ENCODE measurements at places on chromosomes 13 and 19. TPM values are rescaled to one million over a fixed set of nuclear protein-coding genes. Genes with fewer than 3 reads are reported as not detected.
A peak's percentile ranks its signal among the peaks of the same experiment; 100 is the strongest.

DNA sequence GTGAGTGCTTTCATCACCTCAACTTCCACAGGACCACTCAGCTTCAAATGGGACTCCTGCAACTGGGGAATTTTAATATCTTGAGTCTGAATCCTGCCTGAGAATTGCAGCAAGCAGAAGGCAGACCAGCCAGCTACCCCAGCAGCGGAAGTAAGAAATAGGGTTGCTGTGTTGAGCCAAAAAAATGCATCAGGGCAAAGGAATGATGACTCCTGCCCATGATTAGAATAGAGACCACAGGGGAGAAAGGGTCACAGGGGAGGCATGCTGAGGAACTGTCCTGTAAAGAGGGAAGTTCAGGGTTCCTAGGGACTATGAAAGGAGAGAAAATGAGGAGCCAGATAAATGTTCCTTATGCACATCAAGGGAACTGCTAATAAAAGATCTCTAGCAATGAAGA, 370.2 kb downstream of the KCTD12 start:
- no peak for DNase-seq

DNA sequence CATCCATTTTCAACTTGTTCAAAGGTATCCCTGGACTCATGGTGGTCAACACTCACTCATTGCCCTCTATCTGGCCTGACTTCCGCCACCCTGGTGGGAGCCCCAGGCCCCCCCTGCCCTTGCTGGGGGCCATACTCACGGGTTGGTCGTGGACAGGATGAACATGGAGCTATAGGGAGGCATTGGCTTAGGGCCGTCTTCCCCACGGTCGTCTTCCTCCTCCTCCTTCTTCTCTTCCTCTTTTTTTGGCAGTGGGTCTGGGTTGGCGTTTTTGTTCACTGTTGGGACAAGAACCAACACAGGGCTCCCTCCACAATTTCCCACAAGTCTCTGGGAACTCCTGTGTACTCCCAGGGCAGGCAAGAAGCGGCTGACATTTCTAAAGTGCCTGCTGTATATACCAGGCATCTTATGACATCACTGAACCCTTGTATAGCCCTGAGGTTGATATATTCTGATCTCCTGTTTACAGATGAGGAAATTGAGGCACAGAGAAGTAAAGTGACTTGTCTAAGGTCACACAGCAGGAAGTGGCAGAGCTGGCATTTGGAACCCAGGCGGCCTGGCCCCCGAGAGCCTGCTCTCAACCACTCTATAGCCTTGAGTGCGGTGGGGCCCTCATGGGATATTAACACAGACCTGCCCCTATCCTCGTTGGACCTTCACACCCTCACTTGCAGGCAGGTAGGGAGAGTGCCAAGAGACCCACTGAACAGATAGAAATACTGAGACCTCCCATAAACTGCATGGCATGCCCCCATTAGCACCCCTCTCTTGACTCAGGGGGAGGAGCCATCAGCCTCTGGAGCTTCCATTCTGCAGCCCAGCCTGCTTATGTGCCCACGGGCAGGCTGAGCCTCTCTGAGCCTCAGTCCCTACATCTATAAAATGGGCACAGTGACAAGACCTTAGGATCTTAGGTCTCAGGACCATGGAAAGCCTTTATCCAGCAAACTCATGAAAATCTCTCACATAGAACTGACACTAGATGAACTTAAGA, 135.0 kb downstream of the IER2 start:
- no peak for DNase-seq

DNA sequence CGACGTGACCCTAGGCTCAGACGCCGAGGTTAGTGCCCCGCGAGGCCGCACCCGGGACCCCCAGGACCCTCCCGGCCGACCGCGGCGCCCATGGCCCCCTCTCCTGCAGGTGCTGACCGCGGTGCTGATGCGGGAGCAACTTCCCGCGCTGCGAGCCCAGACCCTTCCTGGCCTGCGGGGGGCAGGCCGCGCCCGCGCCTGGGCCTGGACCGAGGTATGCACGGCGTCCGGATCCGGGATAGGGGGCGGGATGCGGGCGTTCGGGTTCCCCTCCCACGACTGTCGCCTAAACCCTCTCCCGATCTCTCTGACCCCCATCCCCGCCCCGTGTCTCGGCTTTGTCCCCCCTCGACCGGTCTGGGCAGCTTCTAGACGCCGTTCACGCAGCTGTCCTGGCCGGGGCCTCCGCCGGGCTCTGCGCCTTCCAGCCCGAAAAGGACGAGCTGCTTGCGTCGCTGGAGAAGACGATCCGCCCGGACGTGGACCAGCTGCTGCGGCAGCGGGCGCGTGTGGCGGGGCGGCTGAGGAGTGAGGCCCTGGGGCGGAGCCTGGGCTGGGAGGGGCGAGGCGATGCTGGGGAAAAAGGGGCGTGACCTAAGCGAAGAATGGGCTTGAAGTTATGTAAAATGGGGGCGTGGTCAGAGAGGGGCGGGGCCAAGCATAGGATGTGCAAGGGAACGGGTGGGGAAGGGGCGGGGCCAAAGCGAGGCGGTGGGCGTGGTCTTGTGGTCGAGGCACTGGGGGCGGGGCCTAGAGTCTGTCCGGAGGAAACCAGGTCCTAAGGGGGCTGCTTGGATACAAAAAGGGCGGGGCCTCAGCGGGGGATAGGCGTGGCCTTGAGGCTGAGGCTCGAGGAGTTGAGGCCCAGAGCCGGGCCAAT, 16.0 kb upstream of the COLGALT1 start:
- DNase-seq, result peak; percentile 93

GRCh38 chr19:54029930-54030490, 33.7 kb downstream of the VSTM1 start:
- peak; percentile 67 for DNase-seq

The PRSS57 gene
- not detected for polyA plus RNA-seq

The KLK6 gene
- polyA plus RNA-seq, result 0.12 TPM

The TEX29 gene
- 0.44 TPM for polyA plus RNA-seq

The ZNF230 gene
- polyA plus RNA-seq, result 1.5 TPM

The BIVM gene
- 7.7 TPM for polyA plus RNA-seq

DNA sequence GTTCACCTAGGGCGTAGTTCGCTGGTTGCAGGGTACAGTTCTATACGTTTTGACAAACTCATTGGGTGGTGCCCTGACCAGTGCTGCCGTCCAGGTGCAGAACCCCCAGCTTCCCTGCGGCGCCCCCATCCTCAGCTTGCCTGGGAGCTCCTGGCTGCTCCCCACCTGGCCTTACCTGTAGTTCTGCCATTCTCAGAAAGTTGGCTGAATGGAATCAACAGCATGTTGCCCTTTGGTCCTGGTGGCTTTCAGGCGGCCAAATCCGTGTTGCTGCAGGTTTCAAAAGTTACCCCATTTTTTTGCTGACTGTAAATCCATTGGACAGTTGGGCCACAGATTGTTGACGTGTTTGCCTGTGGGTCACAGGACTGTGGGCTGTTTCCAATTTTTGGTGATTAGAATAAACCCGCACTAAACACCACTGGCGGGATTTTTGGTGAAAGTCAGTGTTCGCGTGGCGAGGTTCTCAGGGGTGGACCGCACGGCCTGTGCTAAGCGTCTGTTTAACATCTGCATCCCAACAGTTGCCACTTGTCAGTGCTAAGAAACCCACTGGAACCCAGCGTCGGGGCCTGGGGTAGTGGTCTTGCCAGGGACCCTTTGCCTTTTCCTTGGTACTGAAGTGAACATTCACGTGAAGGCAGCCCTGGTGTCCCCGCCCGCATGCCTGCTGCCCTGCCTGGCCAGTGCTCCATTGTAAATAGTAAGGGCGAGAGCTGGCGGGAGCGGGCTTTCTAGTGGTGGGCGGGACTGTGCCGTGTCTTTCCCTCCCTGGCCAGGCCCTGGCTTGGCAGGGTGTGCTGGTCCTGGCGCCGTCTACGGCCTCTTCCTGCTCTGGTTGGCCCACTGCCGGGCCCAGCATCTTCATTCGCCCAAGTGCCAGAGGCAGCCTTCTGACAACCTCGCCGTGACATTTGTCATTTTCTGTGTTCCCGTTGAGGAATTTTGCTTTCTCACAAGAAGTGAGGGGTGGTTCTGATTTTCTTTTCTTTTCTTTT, 3.3 kb downstream of the DOT1L start:
- peak; percentile 82 for DNase-seq

DNA sequence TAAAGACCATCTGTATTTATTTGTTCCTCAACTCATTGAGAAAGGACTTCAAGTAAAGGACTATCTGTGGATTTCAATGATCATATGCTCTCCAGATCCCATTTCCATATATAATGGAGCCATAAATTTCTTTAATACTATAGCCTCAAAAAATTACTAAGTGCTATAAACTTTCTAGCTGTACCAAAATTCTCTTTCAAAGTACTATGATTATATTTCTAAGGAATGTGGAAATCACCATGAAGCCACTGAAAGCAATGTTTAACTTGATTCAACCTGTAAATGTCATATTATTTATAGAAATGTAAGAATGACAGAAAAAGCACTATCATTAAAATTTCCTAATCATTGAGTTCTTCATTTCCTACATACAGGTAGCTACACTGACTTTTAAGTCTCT, 20.7 kb downstream of the TBC1D4 start:
- DNase-seq, result no peak

DNA sequence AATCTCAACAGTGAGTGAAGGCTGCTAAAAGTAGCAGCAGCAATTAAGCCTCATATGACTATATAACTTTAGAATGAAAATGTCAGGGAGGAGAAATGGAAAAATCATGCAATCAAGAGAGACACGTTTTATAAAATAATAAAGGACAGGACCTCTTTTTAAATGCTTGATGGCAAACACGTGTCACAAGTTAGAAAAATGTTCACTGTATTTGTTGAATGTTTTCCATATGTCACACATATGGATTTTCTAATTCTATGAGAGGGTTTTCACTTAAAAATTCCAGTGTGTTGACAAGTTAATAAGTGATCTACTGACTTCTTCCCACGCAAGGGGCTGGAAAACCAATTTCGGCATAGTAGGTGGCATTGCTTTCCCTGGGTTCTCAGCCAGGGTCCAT, 27.7 kb upstream of the KCTD12 start:
- DNase-seq, result no peak

The ZNF439 gene
- polyA plus RNA-seq, result 0.12 TPM

- no peak for DNase-seq
Observed at GRCh38 chr19:30044273-30045248, 102.5 kb downstream of the URI1 start.

DNA sequence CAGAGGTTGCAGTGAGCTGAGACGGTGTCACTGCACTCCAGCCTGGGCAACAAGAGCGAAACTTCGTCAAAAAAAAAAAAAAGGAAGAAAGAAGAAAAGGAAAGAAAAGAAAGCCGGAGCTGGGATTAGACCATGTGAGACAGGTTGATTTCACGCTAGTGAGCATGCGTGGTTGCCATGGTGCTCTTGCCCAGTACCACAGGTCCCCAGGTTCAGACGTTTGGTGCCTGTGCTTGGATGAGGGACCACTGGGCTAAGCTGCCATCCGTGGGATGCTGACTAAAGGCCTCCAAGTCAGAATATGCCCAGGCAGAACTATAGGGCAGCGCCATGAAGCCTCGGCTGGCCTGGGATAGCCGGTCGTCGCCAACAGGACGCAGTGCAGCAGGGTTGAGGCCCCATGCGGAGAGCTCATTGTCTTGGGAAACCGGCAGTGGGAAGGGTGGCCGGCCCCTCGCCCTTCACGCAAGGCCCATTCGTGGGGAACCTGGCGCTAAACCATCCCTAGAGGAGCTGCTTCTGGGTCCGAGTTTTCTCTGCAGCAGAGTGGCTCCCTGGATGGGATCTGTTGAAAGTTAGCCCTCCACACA, 7.2 kb upstream of the TEX101 start:
- DNase-seq, result no peak

The SIGLEC5 gene
- not detected for polyA plus RNA-seq

The GDF15 gene
- polyA plus RNA-seq, result 206 TPM

The RGS9BP gene
- not detected for polyA plus RNA-seq

DNA sequence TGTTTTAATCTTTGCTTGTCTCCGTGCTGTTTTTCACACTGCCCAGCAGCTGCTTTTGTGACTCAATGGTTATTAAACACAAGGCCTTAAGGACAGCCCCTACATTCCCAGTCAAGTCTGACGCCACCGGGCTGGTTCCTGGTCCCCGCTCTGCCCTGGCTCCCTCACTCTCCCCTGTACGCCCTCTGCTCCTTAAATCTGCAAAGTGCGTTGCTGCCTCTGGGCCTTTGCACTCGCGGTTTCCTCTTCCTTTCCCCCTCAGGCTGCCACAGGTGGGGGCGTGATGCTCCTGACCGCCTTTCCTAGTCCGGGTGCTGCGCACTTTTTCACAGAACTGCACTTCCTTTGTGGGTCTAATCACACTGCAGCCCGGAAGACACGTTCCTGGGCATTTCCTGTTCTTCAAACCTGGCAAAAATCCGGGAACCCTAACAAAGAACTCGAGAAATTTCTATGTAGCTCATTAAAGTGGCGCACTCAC, 25.6 kb downstream of the NOSIP start:
- peak; percentile 94 for DNase-seq

GRCh38 chr13:29884671-29885430, 34.4 kb upstream of the UBL3 start:
- no peak for DNase-seq

GRCh38 chr13:44860454-44860853, 128.8 kb downstream of the NUFIP1 start:
- DNase-seq, result no peak

GRCh38 chr19:29662604-29663404, 2.5 kb upstream of the PLEKHF1 start:
- DNase-seq, result peak; percentile 69

- no peak for DNase-seq
Observed at GRCh38 chr19:41745756-41746155, 9.6 kb upstream of the CEACAM6 start.

Data from endothelial cell of umbilical vein (primary cell).